ENCODE measurements at places on chromosomes 5 and 9. TPM values are rescaled to one million over a fixed set of nuclear protein-coding genes. Genes with fewer than 3 reads are reported as not detected.

DNA sequence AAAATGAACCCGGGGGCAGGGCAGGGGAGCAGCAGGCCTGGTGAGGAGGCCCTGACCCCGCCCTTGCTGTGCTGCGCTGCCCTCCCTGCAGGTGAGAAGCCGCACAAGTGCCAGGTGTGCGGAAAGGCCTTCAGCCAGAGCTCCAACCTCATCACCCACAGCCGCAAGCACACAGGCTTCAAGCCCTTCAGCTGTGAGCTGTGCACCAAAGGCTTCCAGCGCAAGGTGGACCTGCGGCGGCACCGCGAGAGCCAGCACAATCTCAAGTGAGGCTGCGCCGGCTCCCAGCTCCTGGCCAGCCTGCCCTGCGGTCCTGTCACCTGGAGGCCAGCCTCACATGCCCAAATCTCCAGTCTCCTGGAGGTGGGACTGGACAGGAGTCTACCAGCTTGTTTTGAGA is 12.3 kb downstream of the GFI1B start:
- DNase-seq: no peak

GRCh38 chr5:142572006-142572405 is 113.9 kb downstream of the FGF1 start:
- DNase-seq: no peak

DNA sequence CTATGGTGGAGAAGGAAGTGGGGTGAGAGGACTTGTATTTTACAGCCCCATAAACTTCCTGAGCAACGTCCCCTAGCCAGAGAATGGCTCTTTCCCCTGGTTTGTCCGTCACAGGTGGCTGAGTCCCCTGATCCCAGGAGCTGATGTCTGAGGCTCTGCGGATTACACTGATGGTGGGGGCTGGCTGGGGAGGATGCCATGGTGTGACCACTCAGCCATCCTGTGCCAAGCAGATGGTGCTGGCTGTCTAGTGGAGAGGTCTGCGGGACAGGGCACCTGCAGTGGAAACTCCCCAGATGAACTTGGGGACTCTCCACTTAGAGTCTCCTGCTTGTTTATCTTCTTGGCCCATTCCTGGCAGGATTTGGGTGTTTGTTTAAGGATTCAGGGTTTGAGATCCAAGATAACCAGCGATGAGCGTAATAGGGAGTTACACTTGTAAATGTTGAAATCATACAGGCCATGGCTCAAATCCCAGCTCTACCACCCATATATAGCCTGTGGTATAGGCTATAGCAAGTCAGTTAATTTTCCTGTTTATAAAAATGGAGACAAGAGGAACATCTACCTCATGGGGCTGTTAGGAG is 4.7 kb upstream of the PTGS1 start:
- DNase-seq: peak; percentile 80

DNA sequence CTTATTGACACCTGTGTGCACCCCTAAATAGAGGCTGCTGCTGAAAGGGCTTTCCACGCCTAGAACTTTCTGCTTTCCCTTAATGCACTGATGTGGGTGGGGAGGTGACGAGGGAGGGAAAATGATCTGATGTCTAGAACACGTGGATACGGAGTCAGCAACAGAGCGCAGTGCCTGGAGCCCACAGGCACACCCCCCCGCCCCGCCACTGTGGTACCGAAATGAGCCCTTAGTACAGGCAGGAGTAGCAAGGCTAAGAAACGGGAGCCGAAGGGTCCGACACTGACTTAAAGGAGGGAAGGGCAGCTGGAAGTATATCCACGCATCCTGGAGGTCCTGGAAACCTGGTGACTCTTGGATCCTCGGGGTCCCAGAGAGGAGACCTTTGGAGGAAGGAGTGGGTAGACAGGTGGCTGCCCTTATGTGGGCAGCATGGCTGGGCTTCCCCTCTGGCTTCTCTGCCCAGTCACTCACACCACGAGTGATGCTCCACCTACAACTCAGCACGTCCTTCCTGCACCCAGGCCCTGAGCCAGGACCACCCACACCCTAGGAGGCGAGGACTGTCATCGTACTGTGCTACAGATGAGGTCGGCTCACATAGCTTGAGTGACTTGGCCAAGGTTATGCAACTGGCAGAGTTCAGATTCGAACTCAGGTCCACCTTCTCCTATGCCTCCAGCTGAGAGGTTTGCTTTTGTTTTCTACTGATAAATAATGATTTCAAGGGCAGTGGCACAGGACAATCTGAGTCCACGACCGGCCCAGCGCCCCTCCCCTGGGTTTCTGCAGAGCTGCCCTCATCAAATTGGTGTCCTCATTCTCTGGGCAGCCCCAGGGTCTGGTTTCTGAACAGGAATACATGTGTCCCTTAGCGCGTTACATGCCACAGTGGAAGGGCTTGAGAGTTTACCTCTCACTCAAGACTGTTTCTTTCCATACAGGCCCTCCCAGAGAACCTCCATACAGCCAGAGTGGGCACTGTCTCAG is 4.7 kb upstream of the VAV2 start:
- no peak for DNase-seq

GRCh38 chr9:106745876-106746275 is 117.1 kb upstream of the ZNF462 start:
- DNase-seq: no peak

DNA sequence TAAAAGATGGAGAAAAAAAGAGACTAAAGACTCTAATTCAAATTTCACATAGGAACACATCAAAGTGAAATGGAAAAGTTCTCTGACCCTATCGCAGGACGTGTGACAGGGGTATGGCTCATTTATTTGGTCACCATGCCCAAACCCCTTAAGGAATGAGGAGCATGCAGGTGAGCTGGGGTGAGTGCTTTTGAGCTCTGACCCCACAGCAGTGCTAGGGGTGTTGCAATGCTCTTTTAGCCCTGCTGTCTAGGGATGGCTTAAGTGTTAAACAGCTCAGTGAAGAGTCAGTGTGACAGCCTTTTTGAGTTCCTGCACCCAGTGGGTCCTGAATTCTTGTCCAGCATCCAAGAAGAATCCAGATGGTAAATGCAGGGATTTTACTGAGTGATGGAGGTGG is 143.0 kb upstream of the ANKRD55 start:
- no peak for DNase-seq

GRCh38 chr5:39928709-39929108 is 503.9 kb upstream of the DAB2 start:
- DNase-seq: peak; percentile 12

GRCh38 chr9:124256517-124257069 is 1.2 kb upstream of the NEK6 start:
- peak; percentile 78 for DNase-seq

DNA sequence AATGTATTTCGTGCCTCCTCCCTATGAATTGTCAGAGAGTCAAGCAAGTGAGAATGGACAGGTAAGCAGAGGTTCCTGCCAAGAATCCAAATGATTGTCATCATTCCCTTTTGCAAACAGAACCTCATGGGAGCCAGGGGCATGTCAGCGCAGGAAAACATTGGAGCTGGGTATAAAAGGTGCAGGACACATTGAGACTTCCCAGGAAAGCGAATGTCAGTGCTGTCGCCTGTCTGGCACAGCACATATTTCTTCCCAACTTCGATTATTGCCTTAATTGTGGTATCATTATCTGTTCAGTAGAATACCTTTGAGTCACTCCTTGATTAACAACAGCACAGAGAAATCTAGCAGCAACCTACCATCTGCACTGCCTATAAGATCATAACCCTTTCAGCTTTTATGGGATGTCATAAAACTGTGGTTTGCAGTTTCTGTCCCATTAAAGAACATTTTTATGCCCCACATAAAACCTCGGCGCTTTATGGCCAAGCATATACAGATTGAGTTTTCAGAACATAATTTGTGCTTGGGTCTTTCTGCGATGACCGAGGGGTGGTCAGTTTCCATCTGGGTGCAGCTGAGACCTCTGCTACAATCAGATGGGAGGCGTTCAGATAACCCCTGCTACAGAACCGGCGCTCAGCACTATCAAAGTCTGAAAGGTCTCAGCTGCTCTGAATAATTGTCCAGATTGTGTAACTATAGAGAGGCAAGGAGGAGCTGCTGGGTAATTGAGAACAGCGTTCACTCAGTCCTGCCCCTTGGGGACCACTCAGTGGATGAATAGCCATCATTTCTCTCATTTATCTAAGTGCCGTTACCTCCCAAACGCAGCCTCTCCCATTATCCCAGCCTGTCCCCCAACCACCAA is 30.9 kb upstream of the WWC1 start:
- DNase-seq: no peak

- DNase-seq: no peak
These were observed 542.9 kb downstream of the EFNA5 start for GRCh38 chr5:107127878-107128277.

GRCh38 chr5:128498844-128499455 is 39.1 kb downstream of the FBN2 start:
- peak; percentile 85 for DNase-seq

DNA sequence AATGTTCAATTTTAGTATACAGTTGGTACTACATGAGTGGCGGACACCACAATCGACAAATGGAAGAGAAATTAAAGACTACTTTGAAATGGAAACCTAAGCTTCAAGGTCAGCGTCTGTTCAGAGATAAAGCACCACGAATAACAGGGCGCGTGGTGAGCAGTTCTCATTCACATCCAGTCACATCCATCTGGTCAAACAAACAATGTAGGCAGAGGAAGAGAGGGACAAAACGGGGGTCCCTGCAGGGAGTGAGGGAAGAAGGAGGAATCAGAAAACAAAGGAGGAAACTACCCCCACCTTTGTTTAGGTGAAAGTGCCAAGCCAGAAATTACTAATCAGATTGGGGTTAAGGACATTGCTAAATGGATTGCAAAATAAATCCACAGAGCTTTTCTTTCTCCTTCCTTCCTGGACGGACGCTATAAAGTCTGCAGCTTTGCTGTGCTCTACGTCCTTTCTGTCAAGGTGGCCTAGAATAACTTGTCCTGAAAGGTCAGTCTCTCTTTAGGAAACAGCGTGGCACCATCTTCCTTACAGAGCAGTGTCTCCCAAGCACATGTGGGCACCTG is 138.6 kb downstream of the ENTREP1 start:
- no peak for DNase-seq

GRCh38 chr9:125829743-125830142 is 82.6 kb downstream of the PBX3 start:
- peak; percentile 56 for DNase-seq

DNA sequence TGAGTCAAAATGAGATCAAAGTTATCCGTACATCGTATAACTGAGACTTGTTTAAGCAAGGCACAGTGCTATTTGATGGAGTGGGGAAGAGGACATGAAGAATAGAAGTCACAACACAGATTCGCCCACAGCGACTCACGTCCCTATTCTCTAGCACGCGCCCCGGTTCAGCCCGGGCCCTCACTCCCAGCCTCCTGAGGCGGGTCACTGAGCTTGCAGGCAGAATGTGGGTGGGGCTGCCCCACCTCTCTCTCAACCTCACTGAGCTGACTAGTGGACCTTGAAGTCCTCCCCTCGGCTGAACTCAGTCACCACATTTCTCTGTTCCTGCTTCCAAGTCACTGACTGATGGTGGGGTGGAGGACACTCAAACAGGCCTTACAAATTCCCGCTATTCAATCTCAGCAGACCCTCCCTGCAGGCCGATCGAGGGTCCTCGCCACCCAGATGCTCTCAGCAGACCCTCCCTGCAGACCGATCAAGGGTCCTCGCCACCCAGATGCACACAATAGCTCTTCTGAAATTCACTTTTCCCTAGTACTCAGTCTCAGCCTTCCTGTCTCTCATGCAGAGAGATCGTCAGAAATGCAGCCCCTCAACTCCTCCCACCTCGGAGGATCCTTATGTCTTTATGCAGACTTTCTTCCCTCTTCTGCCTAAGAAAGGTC is 12.9 kb downstream of the GLDC start:
- DNase-seq: no peak

DNA sequence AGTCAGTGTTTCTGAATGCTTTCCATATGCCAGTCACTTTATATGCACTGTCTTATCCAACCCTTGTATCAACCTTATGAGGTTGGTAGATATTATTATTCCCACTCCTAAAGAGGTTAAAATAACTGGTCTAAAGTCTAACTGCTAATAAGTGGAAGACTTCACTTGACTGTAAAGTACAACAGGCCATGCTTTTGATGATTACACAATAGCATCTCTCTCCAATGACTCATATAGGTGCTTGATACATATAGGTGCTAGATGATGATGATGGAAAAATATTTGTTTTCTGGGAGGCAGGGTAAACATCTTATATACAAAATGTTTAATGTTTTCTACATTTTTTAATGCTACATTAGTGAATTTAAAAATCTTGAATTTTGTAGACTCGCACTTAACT is 75.9 kb upstream of the NR3C1 start:
- DNase-seq: no peak

GRCh38 chr5:81398741-81399140 is 4.8 kb upstream of the ACOT12 start:
- DNase-seq: no peak

DNA sequence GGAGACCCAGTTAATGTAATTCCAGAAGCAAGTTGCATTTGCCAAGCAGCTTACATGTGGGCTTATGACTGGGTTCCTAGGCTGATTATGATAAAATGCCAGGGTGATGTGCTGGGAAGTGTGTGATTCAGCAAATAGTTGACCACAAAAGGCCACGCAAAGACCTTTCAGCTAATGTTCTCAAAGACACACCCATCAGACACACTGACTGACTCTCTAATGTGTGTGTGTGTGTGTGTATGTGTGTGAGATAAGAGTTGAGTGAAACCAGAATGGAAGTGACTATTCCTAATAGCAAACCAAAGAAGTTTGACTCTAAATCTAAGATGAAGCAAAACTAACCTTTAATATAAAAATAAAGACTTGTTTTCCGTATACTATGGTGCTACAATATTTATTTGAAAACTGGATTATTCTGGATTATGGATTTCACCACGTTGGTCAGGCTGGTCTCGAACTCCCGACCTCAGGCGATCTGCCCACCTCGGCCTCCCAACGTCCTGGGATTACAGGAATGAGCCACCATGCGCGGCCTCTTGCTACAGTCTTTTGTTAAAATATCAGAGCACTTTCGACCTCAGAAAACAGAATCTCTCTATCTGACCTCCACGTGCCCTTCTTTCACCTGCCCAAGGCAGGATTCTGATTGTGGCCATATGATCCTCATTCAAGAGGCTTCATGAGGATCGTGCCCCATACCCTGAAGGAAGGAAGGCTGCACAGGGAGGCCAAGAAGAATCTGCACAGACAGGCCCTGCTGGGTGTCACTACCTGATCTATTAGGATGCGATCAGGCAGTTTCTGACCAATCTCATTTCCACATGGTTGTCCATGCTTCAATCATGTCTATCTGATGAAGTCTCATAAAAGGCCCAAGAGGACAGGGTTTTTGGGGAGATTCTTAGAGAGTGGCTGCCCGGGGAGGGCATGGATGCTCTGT is 75.6 kb downstream of the USP20 start:
- peak; percentile 100 for DNase-seq

F2RL1 gene
- 3.1 TPM for total RNA-seq

TJP2 gene
- 61.7 TPM for total RNA-seq

C5orf52 gene
- not detected for total RNA-seq

SPINK7 gene
- not detected for total RNA-seq

Data from fibroblast of the aortic adventitia (primary cell).